ENCODE measurements at places on chromosomes 7 and 10.

- DNase-seq, result no peak
Measured at GRCh38 chr10:128325788-128326187, 199.6 kb upstream of the MKI67 start.

GRCh38 chr7:44465490-44465889, 25.0 kb downstream of the NUDCD3 start:
- no peak for DNase-seq

DNA sequence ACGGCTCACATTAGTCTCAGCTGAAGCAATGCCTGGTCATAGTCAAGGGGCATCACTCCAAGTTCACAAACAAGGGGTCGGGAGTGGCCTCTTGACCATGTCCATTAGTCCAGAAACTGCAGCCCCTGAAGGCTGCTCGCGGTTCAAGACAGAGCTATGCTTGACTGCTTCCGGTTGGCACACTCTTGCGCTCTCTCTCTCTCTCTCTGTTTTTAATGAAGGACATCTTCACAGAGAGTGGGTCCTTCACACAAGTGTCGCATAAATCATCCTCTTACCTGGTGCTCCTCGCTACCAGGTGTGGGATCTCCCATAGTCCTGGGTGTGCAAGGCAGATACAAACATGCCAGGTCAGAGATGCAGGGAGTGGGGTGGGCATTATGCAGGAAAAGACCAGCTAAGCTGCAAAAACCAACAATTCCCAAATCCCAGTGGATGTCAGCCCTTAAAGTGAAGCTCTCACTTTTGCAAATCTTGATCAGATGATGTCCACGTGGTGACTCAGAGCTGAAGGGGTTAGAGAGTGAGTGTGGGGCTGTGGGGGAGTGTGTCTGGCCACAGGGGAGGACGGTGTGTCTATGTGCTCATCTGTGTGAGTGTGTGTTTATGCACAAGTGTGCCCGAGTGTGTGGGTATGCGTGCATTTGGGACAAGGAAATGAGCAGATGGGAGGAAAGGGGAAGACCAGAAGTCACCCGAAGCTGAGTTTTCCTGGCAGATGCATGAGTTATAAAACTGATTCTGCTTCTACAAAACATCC, 83.7 kb upstream of the PPP2R2D start:
- no peak for DNase-seq

DNA sequence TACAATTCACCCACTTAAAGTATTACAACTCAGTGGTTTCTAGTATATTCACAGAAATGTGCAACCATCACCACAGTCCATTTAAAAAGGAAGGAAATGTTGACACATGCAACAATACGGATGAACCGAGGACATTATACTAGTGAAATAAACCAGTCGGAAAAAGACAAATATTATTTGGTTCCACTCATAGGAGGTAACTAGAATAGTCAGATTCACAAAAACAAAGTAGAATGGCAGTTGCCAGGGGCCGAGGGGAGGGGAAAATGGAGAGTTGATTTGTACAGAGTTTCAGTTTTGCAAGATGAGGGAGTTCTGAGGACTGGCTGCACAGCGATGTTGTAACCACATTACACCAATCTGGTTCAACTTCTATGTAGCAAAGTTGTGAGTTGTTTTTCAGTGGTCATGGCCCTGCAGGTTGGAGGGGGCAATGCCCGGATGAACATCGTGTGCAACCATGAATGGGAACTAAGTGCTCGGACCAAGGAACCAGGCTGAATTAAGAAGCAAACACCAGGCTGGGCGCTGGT, 17.6 kb upstream of the TNPO3 start:
- no peak for DNase-seq

GRCh38 chr10:26556748-26557640, 118.9 kb downstream of the APBB1IP start:
- no peak for DNase-seq

All from skeletal muscle cell (primary cell).